ENCODE measurements at places on chromosomes 16 and 17.

GRCh38 chr16:11051430-11051829 lies 107.1 kb downstream of the CLEC16A start:
- DNase-seq: no peak

GRCh38 chr16:86930001-86930400 lies 351.7 kb downstream of the FOXL1 start:
- peak; percentile 62 for DNase-seq

DNA sequence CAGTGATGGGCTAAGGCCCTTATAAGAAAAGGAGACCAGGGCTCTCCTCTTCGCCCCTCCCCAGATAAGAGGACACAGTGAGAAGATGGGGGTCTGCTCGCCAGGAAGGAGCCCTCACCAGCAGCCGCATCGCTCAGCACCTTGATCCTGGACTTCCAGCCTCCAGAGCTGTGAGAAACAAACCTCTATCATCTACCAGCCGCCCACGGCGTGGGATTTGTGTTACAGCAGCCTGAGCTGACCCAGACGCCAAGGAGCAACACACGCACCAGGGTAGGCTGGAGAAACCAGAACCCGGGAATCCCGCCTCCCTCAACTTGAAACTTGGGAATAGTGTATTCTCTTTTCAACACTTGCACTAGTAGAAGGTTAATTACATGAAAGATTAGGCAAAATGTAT lies 4.2 kb upstream of the ZG16B start:
- no peak for DNase-seq

GRCh38 chr17:61519754-61520440 lies 67.7 kb downstream of the TBX4 start:
- DNase-seq: no peak

- DNase-seq: no peak
Measured at GRCh38 chr17:3658784-3659449, 9.5 kb downstream of the TAX1BP3 start.

DNA sequence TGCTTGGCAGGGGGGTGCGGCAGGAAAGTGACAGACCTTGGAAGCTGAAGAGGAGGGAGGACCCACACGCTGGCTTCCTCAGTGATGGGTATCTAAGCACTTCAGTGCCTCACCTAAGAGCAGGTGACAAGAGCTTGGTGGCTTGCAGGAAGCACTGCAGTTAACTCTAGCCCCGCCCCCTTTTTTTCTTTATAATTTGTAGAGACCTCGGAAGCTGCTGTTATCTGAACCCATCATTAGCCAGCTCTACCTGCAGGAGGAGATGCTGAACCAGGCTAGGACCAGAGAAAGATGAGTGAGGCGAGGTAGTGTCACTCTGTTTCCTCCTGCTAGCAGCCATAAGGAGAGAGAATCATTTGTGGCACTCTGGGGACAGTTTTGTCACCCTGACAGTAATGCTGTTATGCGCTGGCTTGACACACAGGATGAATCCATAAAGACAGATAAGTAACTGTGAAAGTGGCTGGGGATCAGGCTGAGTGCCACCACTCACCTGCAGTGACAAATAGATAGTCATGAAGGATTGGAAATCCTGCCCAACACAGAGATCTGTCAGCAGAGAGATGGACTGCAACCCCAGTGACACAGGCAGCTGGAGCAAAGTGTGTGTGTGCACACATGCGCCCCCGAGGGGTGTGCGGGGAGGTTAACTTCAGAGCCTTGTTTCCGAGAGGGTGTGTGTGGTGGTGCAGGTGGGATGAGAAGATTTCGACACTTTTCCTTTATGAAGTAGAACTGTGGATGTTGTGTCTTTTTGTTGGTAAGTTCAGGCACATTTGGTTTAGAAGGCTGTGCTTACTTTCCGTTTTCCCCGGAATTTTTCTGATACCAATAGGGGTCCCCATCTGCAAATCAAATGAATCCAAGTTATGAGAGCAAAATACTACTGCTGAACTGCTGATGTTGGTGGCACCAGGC lies 224.0 kb downstream of the IRX3 start:
- DNase-seq: no peak

DNA sequence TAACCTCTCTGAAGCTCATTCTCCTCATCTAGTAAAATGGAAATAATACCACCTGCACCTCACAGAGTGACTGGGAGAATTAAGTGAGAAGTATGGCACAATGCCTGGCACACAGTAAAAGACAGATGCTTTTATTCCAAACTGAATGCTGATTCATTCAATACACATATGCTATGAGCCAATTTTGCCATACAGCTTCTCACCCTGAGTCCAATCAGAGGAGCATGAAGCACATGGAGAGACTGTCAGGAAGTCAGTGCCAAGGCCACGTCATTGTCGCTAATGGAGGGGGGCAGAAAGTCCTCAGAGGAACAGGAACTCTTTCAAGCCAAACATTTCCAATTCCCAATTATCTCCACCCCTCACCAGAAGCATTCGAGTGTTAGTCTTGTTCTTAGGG lies 11.6 kb downstream of the MKS1 start:
- DNase-seq: no peak

DNA sequence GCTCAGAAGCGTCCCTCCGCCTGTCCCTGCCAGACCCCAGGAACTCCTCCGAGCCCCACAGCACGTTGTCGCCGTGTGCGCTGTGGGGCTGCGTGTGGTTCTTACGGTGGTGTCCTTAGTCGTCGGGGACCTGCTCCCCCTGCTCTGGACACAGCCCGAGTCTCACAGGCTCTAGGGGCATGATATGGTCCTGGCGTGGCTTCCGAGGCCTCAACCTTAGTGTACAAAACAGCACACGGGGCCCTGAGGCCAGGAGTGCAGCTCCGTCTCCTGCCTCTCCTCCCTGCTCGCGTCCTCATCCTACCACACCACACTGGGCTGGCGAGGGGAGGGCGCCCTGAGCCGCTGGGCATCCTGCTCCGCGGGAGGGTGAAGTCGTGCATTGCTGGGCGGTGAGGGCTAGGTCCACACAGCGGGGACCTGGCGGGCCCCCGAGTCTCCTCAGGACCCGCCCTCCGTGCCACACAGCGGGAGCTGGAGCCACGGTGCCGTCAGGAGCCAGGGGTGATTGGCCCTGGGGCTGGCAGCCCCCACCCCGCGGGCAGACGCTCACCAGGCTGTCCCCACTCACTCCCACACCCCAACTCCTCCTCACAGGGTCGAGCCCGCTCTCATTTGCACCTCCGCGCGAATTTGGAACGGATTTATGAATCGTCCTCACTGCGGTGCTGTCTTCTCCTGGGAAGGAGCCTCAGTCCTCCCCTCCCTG lies 1.2 kb upstream of the MAFG start:
- peak; percentile 36 for DNase-seq

- DNase-seq: peak; percentile 32
Measured at GRCh38 chr17:7992516-7992915, 9.9 kb upstream of the GUCY2D start.

GRCh38 chr17:45227101-45227925 lies 5.6 kb downstream of the FMNL1 start:
- DNase-seq: no peak

- DNase-seq: no peak
Measured at GRCh38 chr16:24736758-24737157, 7.3 kb downstream of the TNRC6A start.

GRCh38 chr17:9468532-9468931 lies 107.1 kb downstream of the STX8 start:
- DNase-seq: no peak

DNA sequence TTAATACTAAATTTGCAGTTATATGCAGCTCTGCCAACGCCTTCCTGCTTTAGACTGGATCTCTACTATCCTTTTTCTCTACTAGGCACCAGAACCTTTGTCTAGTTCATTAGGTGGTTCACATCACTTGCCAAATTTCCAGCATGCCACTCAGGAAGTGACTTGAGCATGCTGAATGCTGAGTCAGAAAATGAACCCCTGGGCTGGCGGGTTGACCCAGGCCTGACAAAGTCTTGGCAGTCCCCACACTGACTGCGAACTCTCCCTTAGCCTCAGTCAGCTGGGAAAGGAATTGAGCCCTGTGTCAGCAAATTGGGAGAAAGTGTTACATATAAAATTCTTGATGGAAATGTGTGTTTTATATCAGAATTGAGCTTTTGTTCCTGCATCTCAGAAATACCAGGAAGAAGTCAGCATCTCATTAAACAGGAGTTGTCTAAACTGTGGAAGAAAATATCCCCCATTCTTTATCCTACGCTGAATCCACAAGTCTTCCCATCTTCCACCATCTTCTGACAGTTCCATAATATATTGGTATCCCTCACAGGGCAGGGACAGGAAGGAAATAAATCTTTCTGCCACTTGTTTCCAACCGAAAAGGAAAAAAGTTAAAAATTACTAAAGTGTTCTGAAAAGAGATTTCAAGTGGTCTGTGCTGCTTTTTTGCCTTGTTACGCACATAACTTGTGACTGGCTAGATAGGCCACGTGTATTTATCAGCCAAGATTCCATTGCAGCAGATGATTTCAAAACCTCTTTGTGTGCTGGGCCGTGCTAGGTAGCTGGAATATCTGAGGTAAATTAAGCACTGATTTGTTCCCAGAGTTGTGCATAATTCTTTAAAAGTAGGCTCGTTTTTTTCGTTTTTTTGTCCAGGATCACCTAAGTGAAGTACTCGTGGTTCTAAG lies 16.7 kb upstream of the SLC12A3 start:
- peak; percentile 79 for DNase-seq

DNA sequence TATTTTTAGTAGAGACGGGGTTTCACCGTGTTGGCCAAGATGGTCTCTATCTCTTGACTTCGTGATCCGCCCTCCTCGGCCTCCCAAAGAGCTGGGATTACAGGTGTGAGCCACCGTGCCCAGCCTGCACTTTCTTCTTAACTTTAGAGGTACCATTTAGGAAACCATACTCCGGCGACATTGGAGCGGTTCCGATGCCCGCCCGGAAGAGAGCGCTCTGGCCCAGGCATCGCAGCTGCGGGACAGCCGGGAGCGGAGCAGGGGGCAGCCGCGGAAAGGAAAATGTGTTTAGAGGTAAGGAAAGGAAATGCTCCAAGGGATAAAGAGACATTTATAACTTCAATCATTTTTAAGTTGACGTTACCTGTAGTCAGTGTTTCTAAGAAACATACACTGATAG lies 6.0 kb upstream of the HS3ST3B1 start:
- DNase-seq: no peak

DNA sequence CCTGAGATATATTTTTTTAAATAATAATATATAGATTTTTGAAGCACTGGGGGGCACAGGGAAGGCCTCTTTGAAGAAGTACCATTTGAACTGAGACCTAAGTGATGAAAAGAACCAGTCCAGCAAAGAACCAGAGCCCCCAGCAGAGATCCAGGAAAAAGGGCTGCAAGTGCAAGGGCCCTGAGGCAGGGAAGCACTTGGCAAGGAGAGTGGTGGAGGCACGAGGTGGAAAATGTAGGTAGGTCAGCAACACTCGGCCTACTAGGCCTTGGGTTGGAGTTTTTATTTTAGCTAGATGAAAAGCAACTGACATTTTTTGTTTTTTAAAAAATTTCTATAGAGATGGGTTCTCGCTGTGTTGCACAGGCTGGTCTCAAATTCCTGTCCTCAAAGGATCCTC lies 1.6 kb upstream of the CD19 start:
- no peak for DNase-seq

DNA sequence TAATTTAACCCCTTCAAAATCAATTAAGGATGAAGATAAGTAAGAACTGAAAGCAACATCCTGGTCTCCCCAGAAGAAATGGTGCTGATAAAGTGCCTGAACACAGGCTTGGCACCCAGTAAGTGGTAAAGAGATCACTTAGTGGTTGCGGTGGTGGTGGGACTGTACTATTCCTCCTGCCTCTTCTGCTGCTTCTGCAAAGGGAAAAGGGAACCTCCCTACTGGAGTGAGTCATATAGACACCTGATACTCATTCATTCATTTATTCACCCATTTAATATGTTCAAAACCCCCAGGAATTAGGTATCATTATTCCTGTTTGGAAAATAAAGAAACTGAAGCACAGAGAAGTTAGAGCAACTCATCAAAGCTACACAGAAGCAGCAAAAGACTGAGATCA lies 60.6 kb downstream of the CDYL2 start:
- DNase-seq: no peak

GRCh38 chr16:47310792-47311211 lies 150.1 kb downstream of the ITFG1 start:
- no peak for DNase-seq

GRCh38 chr16:63497408-63497807 lies 1461.2 kb upstream of the CDH8 start:
- no peak for DNase-seq

- DNase-seq: peak; percentile 90
Measured at GRCh38 chr17:36850790-36851189, 86.5 kb upstream of the LHX1 start.

GRCh38 chr17:2335726-2336214 lies 487 bp downstream of the TSR1 start:
- DNase-seq: peak; percentile 34

GRCh38 chr17:7019839-7020519 lies 2.9 kb upstream of the BCL6B start:
- peak; percentile 66 for DNase-seq

- peak; percentile 69 for DNase-seq
Measured at GRCh38 chr16:30621765-30622164, 11.6 kb upstream of the ZNF689 start.

DNA sequence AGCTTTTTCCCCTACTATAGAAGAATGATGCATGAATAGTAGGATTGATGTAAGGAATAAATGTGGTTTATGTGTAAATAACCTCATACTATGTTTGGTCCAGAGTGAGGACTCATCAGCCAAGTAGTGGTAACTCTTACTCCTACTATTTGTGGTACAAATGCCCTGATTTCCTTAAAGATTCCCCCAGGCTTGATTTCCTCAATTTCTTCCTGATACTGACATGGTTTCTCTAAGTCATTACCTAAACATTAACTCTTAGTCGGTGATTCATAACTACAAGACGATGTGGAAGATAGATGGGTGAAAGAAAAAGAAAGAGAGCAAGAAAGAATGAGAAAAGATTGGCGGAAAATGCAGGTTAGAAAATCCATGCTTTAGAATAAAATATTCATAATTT lies 17.2 kb upstream of the MYOCD start:
- no peak for DNase-seq

DNA sequence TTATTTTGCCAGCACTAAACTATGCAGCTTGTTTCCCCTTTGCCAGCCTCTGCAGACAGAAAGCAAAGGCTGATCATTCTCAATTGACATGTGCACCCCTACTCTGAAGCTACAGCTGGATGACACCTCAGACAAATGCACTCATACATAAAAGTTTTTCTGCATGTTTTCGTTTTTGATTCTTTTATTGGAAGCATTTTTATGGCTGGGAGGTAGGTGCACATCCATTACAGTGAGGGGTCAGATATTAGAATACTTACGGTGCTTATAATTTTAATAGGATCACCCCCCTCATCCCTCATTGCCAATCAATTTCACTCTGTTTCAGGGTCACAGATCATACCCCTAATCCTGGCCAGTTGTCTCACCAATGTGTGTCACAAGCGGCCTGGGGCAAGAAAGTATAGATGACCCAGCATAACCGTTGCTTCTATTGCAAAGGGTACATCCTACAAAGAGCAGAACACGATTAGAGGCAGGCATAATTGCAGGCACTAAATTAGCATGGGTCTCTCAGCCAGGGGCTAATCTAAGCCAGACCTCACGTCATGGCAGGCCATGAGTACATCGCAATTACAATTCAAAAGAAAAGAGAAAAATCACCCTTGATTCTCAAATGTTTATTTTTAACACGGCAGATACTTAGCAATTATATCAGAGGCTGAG lies 89.5 kb upstream of the SOX9 start:
- no peak for DNase-seq

- DNase-seq: peak; percentile 0
Measured at GRCh38 chr17:54870671-54871175, 29.9 kb upstream of the TOM1L1 start.
